ENCODE measurements at places on chromosomes 4 and X. TPM values are rescaled to one million over a fixed set of nuclear protein-coding genes. Genes with fewer than 3 reads are reported as not detected.

DNA sequence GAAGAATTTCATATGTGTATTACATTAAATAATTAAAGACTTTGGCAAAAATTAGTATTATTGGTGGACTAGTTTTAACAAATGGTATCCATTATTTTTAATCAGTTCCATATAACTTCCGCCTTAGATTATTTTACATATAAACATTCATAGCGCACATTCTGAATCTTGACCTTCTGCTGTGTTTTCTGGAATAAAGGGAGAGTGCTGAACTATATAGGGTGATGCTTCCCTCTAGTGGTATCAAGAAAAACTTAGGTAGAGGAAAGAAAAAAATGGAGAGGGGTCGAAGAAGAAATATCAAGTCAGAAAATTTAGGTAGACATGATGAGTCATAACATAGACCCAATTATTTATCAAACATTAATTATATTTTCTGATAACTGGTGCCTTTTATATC, 155.6 kb upstream of the PACRGL start:
- DNase-seq, result peak; percentile 27

- no peak for DNase-seq
These were observed 80.8 kb upstream of the ANK2 start for GRCh38 chr4:112968451-112969159.

- no peak for DNase-seq
These were observed 224.9 kb upstream of the FAT1 start for GRCh38 chr4:186948361-186949242.

Gene DCX
- total RNA-seq, result not detected

- DNase-seq, result peak; percentile 43
These were observed 1.1 kb upstream of the TLR3 start for GRCh38 chr4:186067757-186068385.
